ENCODE measurements at places on chromosomes 6 and 20. TPM values are rescaled to one million over a fixed set of nuclear protein-coding genes. Genes with fewer than 3 reads are reported as not detected.

The DEF6 gene
- polyA plus RNA-seq = 4.7 TPM

DNA sequence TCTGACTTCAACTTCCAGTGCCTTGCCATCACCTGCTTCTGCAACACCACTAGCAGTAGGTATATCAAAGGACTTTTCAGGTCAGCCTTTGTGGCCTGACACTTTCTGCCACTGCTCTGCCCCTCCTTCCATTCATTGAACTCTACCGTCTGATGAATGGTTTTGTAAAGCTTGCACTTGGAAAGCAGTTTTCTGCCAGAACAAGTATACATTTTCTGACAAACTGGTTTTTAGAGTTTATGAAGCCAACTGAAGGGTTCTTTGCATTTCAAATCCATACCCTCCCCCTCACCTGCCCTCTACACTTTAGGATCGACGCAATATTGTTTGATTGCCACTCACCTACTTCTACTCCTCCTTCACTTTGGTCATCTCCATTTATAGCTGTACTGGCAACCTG, 603.1 kb downstream of the HACE1 start:
- no peak for DNase-seq

The KPNA5 gene
- polyA plus RNA-seq = 12.7 TPM

DNA sequence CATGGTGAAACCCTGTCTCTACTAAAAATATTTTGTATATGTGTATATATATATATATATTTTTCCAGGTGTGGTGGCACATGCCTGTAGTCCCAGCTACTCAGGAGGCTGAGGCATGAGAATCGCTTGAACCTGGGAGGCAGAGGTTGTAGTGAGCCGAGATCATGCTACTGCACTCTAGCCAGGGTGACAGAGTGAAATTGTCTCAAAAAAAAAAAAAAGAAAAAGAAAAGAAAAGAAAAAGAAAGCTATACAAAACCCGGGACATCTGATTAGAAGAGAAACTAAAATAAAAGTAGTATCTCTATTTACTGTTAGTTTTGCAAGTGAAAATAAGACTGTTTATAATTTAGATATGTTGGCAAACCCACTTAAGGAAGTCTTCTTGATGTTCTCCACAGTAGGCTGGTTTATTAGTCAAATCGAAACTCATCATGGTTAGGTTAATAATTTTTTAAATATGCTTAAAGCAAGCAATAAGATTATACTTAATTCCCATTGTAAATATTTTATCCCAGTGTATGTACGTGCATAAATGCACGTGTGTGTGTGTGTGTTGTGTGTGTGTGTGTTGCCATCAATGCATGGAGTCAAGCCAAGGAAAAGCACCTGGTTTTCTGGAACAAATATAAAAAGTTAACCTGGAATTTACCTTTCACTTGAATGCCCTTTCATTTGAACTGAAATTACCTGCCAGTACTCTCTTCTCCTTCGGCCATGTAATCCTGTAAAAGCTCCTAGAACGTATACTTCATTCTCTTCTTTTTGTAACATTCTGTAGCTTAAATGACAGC, 7.1 kb downstream of the VNN2 start:
- no peak for DNase-seq

GRCh38 chr6:130577178-130577919, 211.5 kb downstream of the TMEM200A start:
- no peak for DNase-seq

The TNXB gene
- 100 TPM for polyA plus RNA-seq
